Fibroblast of the aortic adventitia (primary cell): ENCODE measurements at places on chromosomes 16 and 17. TPM values are rescaled to one million over a fixed set of nuclear protein-coding genes. Genes with fewer than 3 reads are reported as not detected.
A peak's percentile ranks its signal among the peaks of the same experiment; 100 is the strongest.

DNA sequence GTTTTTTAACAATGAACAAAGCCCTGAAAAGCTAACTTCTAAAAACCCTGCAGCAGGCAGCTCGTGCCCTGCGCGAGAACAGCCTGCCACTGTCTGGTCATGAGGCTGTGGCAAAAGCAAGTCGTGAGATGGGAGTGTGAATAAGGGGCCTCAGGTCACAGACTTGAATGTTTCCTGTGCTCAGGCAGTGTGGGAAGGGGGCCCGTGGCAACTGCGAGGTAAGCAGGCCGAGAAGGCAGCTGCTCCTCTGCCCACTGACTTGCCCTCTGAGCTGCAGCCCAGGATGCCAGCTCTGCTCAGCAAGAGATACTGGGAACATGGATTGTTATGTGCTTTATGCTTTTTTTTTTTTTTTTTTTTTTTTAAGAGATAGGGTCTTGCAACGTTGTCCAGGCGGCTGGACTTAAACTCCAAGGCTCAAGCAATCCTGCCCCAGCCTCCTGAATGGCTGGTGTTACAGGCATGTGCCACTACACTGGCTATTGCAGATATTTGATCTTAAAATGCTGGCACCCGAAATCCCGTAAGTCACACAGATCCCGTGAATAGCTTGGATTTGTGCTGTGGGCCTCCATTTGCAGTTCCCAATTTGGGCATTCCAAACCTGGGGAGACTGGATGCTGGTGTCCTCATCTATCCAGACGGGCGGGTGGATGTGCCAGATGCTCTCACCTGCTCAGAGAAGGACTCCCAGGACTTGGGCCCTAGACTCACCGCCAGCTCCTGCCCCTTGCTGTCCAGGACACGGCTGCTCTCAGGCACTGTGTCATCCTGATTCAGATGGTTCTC is 44.0 kb downstream of the UBN1 start:
- DNase-seq: no peak

MARVELD3 gene
- total RNA-seq: not detected in 2 replicates

HAS3 gene
- 0.81 TPM in 1 of 2 replicates, not detected in the other for total RNA-seq

DNA sequence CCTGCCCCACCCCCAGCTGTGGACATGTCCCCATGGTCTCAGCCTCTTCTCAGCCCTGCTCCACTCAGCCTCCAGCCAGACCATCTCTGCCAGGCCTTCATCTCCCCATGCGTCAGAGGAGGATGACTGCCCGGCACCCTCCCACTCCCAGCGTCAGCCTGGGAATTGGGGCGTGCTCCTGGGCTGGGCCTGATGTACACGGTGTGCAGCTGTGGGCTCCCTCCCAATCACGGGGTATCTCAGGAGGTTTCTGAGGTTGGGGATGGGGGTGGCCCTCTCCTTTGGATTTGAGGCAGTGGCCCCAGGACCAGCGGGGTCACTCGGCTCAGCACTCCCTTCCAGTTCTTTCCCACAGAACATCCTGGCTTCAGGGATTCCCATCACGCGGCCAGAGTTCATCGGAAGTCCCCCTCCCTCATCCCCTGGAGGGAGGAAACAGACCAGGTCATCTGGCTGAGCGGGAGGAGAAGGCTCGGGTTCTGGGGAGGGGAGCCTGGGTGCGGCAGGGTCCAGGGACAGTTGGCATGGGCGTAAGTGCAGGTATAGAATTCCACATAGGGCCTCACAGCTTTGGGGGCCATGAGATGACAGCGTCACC is 36.9 kb downstream of the SOCS3 start:
- no peak for DNase-seq

DNA sequence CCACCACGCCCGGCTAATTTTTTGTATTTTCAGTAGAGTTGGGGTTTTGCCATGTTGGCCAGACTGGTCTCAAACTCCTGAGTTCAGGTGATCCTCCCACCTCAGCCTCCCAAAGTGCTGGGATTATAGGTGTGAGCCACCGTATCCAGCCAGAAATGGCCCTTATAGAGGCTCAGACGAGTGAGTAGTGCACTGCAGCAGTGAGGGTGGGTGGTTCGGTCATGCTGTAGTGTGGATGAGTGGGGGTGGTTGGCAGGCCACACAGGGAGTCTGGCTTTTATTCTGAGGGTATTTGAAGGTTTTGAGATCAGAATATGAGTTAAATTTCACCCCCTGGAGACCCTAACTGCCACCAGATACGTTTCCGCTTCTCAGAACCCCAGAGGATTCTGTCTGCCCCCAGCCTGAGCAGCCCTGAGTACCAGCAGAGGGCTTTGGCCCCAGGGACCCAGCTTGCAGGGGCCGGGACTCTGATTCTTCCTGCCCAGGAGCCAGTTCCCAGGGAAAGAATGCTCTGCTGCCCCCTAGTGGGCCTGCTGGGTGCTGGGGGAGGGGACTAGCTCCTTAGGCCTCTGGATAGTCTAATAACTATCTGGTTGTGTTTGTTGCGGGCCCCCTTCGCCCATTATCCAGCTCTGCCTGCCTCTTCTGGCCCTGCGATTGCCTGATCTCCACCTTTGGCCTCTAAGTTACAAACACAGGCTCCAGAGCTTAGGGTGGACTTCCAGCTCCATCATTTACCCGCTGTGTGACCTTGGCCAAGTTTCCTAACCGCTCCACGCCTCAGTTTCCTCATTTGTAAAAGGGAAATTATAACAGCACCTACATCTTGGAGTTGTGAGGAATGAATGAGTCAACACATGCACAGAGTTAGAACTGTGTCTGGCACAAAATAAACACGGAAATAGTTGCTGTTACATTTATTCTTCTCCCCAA is 2.0 kb downstream of the ZNF771 start:
- peak; percentile 87 for DNase-seq

DNA sequence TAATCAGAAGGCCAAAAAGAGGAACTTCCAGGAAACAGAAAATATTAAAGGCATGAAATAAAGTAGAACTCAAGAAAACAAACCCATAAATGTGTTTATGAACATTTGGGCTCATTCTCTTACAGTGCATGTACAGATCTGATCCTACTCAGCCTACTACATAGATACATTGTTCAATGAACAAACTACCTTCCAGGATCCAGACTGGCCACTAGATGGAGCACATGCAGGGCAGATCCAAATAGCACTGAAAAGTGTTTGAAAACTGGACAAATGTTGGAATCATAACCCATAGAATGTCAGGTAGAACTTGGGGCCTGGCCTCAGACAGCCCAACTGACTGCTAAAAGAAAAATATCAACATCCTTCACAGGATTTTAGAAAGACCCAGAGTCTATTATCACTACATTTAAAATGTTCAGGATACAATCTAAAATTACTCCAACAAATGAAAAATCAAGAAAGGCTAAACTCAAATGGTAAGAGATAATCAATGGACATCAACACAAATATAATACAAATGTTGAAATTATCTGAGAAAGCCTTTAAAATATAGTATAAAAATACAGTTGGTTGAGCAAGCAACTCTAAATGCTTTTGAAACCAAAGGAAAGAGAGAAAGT is 122.4 kb upstream of the NUDT7 start:
- DNase-seq: peak; percentile 63

GRCh38 chr17:51427323-51427811 is 167.0 kb downstream of the UTP18 start:
- DNase-seq: no peak

RUNDC3A gene
- not detected in 2 replicates for total RNA-seq

- no peak for DNase-seq
Measured at GRCh38 chr17:58368860-58369213, 16.8 kb upstream of the SUPT4H1 start.

GRCh38 chr17:76843703-76844484 is 24.3 kb upstream of the MGAT5B start:
- DNase-seq: no peak

DNA sequence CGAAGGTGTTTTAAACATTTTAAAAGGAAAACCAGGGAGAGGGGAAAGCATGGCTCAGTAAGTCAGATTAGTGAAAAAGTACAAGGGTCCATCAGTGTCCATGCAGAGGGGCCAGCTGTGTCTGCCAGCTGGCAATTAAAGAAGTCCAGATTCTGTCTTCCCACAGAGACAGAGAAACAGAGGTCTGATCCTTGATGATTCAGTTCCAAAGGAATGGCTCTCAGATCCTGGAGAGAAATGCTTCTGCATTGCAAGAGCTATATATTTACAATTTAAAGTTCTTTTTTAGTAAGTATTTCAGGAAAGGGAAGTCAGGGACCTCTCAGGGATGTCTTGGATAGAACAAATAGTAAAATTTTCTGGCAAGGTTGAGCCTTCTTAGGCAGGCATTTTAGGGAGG is 56.2 kb downstream of the HSD17B2 start:
- peak; percentile 43 for DNase-seq

OR1A2 gene
- not detected in 2 replicates for total RNA-seq

DNA sequence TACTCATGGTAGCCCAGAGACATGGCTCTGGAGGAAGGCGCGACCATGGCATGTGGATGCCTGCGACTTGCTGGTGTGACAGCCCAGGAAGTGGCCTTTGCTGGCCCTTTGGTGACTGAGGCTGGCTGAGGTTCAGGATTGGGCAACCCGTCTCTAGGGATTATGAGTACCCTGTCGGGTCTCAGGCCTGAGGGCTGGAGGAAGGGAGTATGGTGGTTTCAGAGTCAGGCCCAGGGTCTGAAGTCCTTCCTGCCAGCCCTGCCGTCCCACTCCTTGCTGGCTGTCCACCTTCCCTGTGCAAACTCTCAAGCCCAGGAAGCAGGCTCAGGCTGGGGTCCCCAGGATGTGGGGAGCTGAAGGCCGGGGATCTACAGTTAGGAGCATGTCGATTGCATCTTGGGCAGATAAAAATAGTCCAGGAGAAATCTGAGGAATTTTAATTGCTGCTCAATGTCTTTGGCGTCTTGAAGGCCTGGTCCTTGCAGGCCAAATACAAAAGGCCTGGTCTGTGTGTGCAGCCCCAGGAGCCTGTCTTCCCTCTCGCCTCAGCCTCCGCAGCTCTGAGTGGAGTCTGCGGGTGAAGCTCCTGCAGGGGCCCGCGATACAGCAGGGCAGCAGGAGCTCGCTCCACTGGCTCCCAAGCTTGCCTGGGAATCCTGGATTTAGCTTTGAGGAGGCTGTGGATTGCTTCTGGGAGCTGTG is 52.5 kb downstream of the NKD1 start:
- DNase-seq: no peak

PRM3 gene
- total RNA-seq: not detected in 2 replicates

- no peak for DNase-seq
Measured at GRCh38 chr16:54418903-54419302, 132.3 kb upstream of the IRX3 start.

DNA sequence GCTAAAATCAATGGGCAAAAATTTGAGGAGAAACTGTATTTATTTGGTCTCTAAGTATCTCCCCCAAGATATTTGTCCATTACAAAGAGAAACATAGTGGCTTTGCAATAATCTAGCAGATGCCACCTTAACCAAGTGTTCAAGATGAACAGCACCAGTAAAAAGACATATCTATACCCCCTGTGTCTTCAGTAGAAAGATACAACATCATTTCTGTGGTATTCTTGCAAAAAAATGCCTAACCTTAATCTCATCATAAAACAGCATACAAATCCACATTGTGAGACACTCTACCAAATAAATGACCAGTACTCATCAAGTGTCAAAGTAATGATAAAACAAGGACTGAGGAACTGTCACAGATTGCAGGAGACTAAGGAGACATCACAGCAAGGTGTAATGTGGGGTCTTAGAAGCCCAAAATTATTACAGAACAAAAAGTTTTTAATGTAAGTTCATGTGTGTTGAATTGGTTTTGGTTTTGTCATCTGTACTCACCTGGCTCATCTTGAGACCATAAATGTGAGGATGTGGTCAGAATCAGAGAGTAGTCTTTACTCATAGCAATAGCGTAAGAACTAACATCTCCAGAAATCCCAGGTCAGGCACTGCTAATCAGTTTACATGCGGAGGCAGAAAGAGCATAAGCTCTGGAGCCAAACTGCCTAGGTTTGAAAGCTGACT is 77.2 kb downstream of the AATF start:
- no peak for DNase-seq

GRCh38 chr16:2785101-2785991 is 2.0 kb downstream of the PRSS33 start:
- no peak for DNase-seq

GRCh38 chr16:4362476-4363135 is 9.0 kb upstream of the VASN start:
- DNase-seq: no peak

RAB40B gene
- total RNA-seq: 8.4 and 8.5 TPM in 2 replicates

DNA sequence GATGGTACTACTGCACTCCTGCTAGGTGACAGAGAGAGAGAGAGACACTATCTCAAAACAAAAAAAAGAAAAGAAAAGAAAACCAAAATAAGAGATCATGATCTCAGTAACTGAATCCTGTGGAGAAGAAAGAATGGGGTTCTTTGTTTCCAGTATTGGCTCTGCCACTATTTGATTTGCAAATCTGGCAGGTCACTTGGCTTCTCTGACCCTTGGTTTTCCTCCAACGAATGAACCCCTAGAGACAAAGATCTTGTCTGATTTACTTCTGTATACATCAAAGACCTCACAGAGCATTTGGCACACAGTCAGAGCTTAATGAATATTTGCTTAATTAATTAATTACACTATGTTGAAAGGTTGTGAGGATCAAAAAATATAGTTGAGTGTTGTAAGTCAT is 47.9 kb upstream of the NLK start:
- DNase-seq: no peak

DNA sequence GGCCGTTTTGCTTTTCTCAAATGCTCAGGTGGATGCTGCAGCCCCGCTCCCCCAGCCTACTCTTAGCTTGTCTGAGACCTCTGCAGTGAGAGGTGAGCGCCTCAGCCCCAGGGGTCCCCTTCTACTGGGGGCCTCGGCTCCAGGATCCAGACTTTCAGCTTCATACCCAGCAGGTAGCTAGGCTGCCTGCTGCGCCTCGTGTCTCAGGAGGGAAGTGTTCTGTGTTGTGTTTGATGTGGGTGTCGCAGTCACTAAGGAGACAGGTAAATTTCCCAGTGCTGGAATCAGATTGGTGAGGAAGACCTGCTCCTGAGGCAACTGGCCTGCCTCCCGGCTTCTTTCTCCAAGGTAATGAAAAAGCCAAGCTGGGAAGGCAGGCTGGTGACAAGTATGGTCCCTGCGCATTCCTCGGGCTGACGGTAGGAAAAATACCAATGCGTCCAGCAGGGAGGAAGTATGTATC is 604.0 kb upstream of the SALL1 start:
- DNase-seq: no peak

DNA sequence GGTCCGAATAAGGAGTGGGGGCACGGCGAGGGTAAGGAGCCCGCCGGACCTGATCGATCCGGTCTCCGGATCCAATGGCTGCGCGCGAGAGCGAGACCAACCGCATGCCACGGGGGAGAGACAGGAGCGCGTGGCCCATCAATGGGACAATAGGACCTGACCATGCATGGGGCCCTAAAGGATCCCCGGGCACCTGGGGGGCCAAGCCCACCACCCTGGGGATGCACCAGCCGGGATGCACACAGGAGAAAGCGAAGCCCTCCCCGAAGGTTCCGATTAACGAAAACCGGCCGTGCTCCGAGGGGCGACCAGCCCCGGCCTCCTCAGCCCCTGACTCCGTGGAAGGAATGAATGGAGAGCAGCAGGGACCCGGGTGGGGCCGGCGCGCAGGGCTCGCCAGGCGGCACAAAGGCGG is 525 bp downstream of the JPT1 start:
- no peak for DNase-seq
